A549 treated with GW870086 at 1 μM for 4 hours (cell line): ENCODE measurements at places on chromosomes 16 and 17. TPM values are rescaled to one million over a fixed set of nuclear protein-coding genes. Genes with fewer than 3 reads are reported as not detected.

Gene KRT38
- total RNA-seq: not detected in 5 replicates

Gene MOSMO
- 8.8 to 14.2 TPM (median 12.5 TPM) in 5 replicates for total RNA-seq

Gene KRTAP4-6
- not detected in 5 replicates for total RNA-seq

Gene KRTAP16-1
- total RNA-seq: not detected in 5 replicates
